ENCODE measurements at places on chromosomes 3 and 15.
A peak's percentile ranks its signal among the peaks of the same experiment; 100 is the strongest.

DNA sequence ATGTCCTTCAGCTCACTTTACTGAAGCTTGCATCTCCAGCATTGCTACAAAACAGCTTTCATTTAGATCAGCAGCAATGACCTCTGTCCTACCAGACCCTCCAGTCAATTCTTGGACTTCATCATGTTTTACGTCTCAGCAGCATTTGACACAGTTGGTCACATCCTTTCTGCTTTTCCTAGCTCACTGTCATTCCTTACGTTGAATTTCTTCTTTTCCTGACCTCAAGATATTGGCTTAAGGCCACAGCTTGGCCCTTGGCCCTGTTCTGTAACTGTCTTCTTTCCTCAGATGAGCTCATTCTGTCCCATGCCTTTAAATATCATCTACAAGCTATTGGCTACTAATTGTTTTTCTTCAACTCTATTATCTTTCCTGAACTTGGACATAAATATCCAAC is 576.2 kb upstream of the KCNMB2 start:
- DNase-seq = no peak

DNA sequence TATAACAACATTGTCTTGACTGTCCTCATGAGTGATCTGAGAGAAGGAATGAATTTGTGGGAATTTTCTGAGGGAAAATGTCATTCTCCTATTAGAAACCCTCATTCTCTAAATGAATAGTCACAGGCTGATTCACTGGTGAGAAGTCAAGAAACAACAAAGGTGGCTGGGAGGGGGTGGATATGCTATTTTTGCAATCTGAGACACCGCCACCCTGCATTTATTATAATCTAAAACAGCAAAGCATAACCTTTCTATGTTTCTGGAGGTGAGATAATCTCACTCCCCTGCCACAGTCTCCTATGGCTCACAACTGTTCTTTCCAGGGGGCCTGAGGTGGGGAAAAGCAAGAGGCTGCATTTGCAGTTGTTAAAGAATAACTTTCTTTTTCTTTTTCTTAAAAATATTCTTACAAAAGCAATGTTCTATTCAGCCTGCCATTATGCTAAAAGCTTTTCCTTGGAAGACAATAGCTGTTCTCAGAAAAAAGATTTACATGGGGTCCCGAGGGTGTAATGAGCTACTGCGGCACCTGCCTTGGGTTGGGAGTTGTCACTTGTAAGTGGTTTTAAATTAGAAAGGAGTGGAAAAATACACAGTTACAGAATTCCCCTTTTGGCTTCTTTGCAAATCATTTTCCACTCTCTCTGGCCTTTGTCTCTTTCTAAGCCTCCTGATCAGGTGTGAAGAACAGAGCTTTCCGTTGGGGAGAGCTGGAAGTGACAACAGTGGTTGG is 220.9 kb downstream of the AGBL1 start:
- no peak for DNase-seq

DNA sequence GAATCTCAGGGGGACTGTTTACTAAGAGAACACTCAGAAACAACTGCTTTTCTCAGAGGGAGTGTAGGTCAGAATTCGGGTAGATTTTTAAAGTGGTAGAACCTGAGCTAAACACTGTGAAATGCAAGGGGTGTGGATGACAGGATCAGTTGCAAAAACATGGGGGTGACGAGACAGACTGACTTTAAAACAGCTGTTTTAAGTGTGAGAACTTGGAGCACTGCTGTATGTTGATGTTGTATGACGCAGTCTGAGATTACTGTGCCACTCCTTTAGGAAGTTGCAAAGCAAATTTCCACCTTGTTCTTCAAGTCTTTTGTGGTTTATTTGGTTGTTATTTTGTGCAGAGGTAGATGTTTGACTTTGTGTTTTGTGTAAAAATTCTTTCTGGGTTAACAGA is 36.8 kb upstream of the DIPK2A start:
- DNase-seq = no peak

- DNase-seq = no peak
Observed at GRCh38 chr3:41202834-41203345, 3.6 kb downstream of the CTNNB1 start.

DNA sequence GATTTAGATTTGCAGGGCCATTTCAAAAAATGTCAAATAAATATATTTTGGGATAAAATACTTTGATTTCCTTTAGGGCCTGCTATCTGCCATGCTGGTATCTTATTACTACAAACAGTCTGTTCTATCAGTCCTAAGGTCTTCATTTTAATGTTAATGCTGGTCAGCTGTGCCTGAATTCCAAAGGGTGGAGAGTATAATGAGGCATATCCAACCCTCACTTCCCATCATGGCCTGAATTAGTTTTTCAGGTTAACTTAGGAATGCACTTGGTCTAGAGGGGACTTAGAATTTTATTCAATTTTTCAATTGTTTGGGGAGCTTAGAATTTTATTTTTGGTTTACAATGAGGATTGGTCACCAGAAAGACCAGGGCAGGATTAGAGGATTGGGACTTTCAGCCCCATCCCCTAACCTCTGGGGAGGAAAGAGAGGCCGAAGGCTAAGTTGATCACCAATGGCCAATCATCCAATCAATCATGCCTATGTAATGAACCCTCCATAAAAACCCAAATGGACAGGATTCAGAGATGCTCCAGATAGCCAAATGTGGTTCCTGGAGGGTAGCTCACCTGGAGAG is 17.8 kb upstream of the CP start:
- DNase-seq = no peak

- no peak for DNase-seq
Observed at GRCh38 chr3:114904633-114905032, 242.5 kb downstream of the ZBTB20 start.

GRCh38 chr3:134078169-134078831 is 48.6 kb upstream of the SLCO2A1 start:
- DNase-seq = no peak

DNA sequence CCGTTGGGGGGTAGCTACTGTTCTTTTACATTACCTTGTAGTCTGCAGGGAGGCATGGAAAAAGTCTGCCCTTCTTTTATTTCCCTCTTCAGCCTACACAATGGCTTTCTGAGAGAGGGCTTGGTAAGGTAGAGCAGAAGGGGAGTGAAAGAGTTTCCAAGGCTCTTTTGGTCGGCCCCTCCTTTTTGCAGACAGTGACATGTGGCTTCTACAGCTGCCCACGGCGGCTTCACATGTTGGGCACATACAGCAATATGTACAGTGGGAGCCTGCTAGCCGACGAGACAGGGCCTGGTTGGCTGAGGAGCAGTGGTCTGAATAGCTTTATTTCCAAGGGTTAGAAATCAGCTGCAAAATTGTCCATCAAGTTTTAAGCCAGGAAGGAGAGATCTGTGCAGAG is 4.0 kb downstream of the INAFM2 start:
- DNase-seq = no peak

DNA sequence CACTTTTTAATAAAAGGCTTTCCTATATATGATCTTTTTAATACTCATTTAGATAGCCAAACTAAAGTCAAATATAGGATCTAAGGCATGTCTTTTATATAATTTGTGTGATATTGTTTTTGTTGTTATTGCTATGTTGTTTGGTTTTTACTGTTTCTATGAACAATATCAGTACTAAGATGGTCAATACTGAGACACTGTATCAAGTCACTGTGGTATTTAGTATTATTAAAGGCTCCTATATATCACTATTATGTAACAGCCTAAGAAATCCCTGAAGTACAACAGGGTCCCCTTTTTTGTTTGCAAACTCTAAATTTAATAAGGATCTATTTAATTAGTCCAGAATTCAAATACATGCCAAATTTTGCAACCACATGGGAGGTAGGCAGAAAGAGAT is 61.9 kb downstream of the TBC1D5 start:
- DNase-seq = no peak

- DNase-seq = no peak
Observed at GRCh38 chr3:153026026-153026425, 136.0 kb upstream of the RAP2B start.

DNA sequence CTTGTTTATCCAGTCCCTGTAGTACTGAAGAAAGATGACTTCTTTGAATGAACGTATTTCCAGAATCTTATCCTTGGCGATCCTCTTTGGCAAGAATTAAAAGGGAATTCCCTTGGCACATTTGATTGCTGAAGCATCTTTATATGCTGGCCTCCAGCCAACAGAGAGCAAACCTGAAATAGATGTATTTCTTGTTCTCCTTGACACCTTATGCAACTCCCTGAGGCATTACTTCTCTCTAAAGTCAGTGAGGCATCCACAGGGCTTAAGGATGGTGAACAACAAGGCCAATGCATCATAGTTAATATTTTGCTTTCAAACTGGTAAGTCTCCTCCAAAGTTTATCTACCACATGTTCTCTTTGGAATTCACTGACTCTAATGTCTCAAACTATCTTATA is 450.9 kb upstream of the THRB start:
- no peak for DNase-seq

DNA sequence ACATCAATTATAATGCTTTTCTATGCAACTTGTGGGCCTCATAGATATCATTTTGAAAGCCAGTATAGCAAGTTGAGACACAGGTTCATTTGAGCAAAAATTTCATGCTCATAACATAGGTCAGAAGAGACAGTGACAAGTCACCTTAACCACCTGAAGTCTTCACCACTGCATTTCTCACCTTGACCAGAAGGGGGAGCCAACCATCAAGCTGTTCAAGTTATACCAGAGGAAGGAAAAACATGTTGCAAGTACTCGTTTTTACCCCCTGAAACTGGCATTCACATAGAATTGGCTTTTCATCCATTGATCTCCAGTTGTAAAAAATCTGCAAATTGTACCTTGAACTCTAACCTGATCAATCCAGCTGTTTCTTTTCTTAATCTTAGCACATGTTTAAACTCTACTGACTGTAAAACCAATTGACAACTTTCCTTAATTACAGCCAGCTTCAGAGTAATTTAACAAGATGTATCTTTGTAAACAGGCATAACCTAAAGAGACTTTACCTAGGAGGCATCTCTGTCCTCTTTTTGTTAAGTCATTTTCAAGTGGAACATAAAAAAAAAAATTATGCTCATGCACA is 1.4 kb downstream of the LMOD3 start:
- DNase-seq = peak; percentile 16

DNA sequence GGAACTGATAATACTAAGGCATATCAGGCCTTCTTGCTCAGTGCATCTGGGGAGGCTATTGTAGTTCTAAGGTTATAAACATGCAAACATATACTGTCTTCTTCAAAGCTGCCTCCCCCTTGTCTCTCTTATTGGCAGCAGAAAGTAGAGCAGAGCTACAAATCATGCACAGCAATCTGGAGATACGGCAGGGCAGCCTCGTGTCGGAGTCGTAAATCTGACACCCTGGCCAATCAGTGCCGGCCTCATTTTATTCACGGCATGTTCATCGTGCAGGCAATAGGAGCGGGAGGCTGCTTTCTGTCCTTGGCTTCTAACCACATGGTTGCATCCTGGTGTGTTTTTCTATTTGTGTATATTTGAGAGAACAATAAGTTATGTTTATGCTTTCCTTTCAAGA is 300.2 kb upstream of the CNTN6 start:
- no peak for DNase-seq

GRCh38 chr15:60480149-60480548 is 1.2 kb upstream of the ICE2 start:
- no peak for DNase-seq

- no peak for DNase-seq
Observed at GRCh38 chr3:187987187-187987586, 166.8 kb upstream of the LPP start.

GRCh38 chr3:153574445-153574844 is 412.4 kb downstream of the RAP2B start:
- DNase-seq = no peak

- no peak for DNase-seq
Observed at GRCh38 chr15:31080591-31081014, 20.9 kb downstream of the TRPM1 start.

DNA sequence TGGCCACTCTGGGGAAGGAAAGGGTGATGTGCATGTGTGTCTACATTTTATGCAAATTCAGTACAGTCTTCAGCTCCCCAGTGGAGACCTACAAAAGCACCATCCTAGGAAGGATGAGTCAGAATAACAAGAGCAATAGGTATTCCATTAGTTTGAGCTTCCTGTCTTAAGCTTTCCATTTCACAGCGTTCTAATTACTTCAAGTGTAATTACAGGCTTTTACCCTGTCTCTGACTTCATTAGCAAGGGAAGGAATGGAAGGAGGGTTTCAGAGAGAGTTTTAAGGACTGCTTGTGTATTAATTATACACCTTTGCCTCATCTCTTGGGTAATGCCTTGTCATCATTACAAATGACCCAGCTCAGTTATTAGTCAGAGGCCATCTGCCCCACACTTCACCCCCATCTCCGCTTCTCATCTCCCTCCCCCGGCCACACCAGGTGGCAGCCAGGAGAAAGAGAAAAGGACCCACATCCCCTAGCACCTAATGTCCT is 202.8 kb upstream of the MRPL3 start:
- no peak for DNase-seq

GRCh38 chr15:101065570-101066221 is 146.5 kb downstream of the LRRK1 start:
- DNase-seq = no peak

DNA sequence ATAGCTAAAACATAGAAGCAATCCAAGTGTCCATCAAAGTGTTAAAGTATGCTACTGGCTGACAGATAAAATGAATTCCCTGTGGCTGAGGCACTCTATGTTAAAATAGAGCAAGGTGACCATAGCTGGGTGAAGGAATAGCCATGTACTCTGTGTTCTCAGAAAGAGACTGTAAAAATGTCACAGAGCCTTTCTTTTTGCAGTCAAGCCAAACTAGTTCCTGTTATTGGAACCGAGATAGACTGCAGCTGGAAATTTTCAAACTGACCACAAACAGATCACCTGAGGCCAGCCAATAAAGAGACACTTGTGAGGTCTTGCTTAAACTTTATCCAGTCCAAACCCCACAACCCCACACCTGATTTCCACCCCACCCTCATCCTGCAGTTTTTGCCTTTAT is 422.8 kb upstream of the NAALADL2 start:
- DNase-seq = no peak

DNA sequence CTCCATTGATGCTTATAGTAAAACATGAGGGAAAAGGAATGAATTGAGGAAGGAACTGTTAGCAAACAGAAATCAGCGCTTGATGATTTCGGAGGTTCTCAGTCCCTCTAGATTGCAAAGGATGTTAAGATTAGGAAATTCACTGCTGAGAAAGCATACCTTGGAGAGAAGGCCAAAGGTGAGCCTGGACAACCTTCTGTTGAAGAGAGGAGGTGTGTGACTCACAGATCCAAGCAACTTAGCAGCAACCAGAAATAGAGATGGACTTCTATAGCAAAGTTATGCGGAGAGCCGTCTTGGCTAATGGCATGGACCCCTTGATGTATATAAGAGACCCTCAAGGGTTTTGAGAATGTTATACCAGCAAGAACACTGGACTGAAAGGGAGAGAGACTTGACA is 114.3 kb downstream of the EEFSEC start:
- DNase-seq = no peak

- DNase-seq = no peak
Observed at GRCh38 chr3:169836078-169836941, 23.6 kb upstream of the LRRC34 start.

GRCh38 chr15:71883447-71883846 is 73.1 kb downstream of the NR2E3 start:
- no peak for DNase-seq

GRCh38 chr3:14561051-14561960 is 21.2 kb upstream of the GRIP2 start:
- DNase-seq = no peak
